Camera-type eye (tissue), 1 donor: ENCODE measurements at places on chromosomes 6 and 20. TPM values are rescaled to one million over a fixed set of nuclear protein-coding genes. Genes with fewer than 3 reads are reported as not detected.

GPLD1 gene
- total RNA-seq, result 10.9 TPM

GMPR gene
- total RNA-seq, result 13.1 TPM

PPP1R16B gene
- 7.5 TPM for total RNA-seq

POU5F1 gene
- not detected for total RNA-seq
